Activated CD4-positive, alpha-beta T cell treated with anti-CD3 and anti-CD28 coated beads, Interleukin-2, amount 10 ng/mL, durations not matched to agents 7 days and 5 days (primary cell): ENCODE measurements at places on chromosomes 7 and 10. TPM values are rescaled to one million over a fixed set of nuclear protein-coding genes. Genes with fewer than 3 reads are reported as not detected.

The MRLN gene
- total RNA-seq: not detected

The SCART1 gene
- total RNA-seq: 3.7 TPM

The ITPRIP gene
- 26.5 TPM for total RNA-seq

GRCh38 chr7:93817526-93817925 lies 73.0 kb downstream of the TFPI2 start:
- no peak for DNase-seq
- no peak overlapping the region for H3K27ac ChIP-seq
- no peaks in the 10 kb centered on the region for H3K4me1 ChIP-seq
- H3K27me3 ChIP-seq: no peaks in the 10 kb centered on the region
- H3K36me3 ChIP-seq: no peaks in the 10 kb centered on the region

DNA sequence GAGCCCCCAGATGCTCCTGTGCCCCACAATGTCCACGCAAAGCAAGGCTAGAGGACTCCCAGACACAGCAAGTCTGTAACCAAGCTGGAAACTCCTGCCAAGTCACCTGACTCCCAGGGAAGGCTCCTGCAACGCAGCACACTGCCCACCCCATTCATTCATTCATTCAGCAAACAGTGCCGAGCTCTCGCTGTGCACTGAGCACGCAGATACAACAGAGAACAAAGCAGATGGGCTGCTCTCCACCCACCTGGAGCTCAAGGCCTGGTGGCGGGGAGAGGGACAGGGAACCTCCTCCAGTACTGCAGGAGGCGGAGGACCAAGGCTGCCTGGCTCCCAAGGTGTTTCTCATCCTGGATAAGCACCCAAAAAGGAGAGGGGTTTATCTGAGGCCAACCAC lies 8.6 kb downstream of the KCNH2 start:
- H3K4me3 ChIP-seq: no peak overlapping the region
- no peaks in the 10 kb centered on the region for H3K36me3 ChIP-seq
- peaks cover 8% of the 10 kb centered on the region for H3K27me3 ChIP-seq
- DNase-seq: no peak

DNA sequence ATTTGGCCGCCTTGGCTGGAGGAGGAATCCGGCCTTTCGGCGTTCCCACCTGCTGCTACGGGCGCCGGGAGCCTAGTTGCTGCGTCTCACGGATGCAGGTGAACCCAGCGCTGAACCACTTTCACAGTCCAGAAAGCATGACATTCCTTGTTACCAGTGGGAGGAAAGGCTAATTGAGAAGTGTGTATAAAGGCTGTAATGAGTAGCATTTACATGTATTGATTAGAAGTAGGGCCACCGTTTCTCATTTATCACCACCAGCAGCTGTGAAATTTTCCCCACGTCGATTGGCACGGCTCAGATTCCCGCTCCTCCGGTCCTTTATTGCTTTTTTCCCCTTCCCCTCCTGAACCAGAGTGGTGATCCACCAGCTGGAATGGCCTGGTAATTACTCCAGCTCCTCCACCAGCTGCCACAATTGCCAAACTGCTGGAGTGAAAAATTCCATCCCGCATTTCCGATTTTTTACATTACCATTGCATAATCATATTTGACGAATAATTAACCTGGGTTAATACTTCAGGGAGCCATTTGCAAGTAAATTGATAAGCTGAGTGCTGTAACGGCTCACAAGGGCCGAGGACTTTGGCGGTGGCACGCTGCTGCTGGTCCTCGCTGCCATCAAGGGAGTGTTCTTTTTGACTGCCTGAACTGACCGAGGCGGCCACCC lies 153.3 kb downstream of the POU6F2 start:
- H3K36me3 ChIP-seq: no peaks in the 10 kb centered on the region
- peaks cover 3% of the 10 kb centered on the region for H3K4me1 ChIP-seq
- H3K27me3 ChIP-seq: peaks cover 10% of the 10 kb centered on the region
- H3K4me3 ChIP-seq: peak overlapping the region; percentile 59

- no peaks in the 10 kb centered on the region for H3K36me3 ChIP-seq
- no peak overlapping the region for H3K4me3 ChIP-seq
- peaks cover 39% of the 10 kb centered on the region for H3K27me3 ChIP-seq
Measured at GRCh38 chr7:15685358-15686294, 857 bp downstream of the MEOX2 start.

DNA sequence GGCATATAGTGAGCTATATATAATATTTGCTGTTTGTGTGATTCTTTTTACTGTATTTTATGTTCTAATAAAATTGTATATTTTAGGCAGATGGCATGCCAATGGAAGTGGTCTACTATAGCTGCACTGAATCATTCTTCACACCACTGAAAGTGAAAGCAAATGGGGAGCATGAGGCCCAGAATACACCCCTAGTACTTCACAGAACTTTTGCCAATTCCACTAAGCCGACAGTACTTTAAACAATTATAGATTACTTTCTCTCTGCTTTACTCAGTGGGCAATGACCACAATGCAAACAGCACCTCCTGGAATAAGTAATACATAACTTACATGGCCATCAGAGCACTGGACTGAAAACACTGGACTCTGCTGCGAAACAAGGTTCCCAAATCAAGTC lies 70.2 kb downstream of the ANKRD26 start:
- peaks cover 21% of the 10 kb centered on the region for H3K4me1 ChIP-seq
- H3K27me3 ChIP-seq: no peaks in the 10 kb centered on the region

DNA sequence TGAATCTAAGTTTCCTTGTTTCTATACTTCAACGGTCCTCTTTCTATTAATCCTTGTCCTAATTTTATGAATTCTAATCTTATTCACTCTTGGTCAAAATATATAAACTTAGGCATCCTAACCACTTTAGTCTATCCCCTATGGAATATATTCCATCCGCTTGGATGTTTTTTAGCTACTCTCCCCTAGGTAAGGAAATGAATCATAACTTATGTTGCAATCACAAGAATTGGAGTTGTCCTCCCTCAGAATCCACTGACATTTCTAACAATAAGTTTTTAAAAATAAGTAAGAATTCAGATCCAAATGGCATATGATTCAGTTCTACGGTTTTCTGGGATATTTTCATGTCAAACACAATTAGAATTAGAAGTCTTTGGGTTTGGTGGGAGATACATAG lies 1081.6 kb downstream of the SORCS1 start:
- no peaks in the 10 kb centered on the region for H3K27me3 ChIP-seq
- no peak overlapping the region for H3K4me3 ChIP-seq
- DNase-seq: no peak
- no peak overlapping the region for H3K27ac ChIP-seq

DNA sequence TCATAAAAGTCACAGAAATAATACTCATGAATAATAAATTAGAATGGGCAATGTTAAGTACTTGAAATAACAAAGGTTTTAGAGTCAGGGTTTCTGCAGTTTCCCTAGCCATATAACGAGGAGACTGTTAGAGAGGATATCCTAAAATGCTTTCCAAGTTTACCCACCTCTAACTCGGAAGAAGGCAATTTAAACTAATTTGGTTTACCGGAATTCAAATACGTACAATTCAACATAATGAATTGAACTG lies 351 bp upstream of the RPS24 start:
- peaks cover 41% of the 10 kb centered on the region for H3K36me3 ChIP-seq
- peak overlapping the region; percentile 91 for H3K27ac ChIP-seq
- no peak for DNase-seq
- H3K4me1 ChIP-seq: peaks cover 55% of the 10 kb centered on the region
- peak overlapping the region; percentile 85 for H3K4me3 ChIP-seq
- no peaks in the 10 kb centered on the region for H3K27me3 ChIP-seq

DNA sequence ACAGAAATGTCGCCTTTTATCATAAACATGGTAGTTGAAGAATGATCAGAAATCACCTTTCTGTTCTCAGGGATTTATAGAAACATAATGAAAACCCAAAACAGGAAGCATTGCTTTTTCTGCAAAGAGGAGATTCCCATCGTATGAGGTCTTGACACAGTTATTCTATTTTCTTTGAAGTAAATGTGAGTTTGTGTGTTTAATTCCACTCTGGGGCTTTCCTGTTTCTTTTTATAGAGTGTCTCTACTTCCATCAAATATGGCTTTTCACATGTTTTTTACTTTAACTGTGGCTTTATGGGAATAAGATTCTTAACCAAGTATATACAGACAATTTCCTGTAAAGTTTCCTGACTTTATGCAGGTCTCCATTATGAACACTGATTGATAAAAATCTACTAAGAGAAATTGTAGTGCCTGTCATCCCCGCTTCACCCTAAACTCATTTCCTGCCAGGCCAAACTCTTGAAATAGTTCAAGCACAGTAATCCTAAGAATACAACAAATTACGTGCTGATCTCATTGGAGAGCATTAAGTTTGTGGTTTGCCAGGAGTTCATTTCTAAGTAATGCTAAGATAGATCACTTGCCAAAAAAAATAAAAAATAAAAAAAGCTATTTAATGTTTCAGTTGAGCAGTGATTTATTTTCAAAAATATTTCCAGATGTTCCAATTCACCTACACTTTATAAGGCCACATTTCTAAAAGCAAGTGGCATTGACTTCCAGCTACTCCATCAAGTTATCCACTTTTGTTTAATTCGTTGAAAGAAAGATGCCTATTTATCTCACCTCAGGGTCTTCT lies 52.2 kb upstream of the SEC61G start:
- no peaks in the 10 kb centered on the region for H3K36me3 ChIP-seq
- no peaks in the 10 kb centered on the region for H3K4me1 ChIP-seq
- no peak overlapping the region for H3K4me3 ChIP-seq
- H3K27me3 ChIP-seq: peaks cover 2% of the 10 kb centered on the region
- H3K27ac ChIP-seq: no peak overlapping the region
- DNase-seq: no peak

- H3K4me3 ChIP-seq: no peak overlapping the region
- H3K36me3 ChIP-seq: peaks cover 3% of the 10 kb centered on the region
- no peak overlapping the region for H3K27ac ChIP-seq
- peaks cover 14% of the 10 kb centered on the region for H3K4me1 ChIP-seq
Measured at GRCh38 chr10:74262856-74263255, 111.8 kb downstream of the ADK start.

DNA sequence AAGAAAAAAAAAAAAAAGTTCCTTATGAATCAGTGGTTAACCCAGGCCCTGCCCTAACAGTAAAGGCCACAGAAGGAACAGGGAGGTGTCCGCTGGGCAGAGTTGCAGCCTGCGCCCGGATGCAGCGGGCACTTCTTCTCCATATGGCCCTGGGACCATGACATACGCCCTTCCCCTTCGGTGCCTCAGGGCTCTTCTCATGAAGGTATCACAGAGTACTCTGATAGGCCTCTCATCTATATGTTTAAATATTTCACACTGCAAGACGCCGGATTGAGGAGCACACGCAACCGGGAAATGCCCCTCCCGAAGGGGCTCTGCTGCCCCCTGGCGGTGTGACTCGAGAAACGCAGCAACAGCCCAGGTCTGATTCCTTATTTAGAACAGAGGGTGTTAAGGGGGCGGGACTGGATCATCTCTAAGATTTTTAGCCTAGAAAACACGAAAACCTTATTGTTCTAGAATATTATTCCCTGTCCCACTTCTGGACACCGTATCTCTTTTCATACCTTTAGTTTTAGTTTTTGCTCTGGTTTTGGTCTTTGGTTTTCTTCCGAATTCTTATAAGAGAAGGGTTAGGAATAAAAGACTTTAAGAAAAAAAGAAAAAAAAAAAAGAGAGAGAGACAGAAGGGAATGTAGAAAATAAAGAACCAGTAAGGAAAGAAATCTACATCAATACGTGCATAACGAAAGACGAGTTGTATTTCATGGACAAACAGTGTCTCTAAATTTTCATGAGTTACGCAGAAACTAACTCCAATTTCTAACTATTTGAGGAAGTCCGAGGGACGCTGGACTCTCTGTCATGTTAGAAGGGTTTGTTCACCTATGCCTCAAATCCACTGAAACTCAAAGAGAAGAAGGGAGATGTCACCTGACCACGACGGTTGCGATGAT lies 12.0 kb downstream of the DAGLB start:
- H3K36me3 ChIP-seq: peaks cover 29% of the 10 kb centered on the region
- no peaks in the 10 kb centered on the region for H3K27me3 ChIP-seq
- peak overlapping the region; percentile 85 for H3K27ac ChIP-seq
- H3K4me1 ChIP-seq: peaks cover 40% of the 10 kb centered on the region
